Sigmoid colon (tissue), 7 donors: ENCODE measurements at places on chromosomes 2 and 18. TPM values are rescaled to one million over a fixed set of nuclear protein-coding genes. Genes with fewer than 3 reads are reported as not detected.

Gene CDH2
- polyA plus RNA-seq: not detected

Gene SPAST
- 4.6 TPM for polyA plus RNA-seq

DNA sequence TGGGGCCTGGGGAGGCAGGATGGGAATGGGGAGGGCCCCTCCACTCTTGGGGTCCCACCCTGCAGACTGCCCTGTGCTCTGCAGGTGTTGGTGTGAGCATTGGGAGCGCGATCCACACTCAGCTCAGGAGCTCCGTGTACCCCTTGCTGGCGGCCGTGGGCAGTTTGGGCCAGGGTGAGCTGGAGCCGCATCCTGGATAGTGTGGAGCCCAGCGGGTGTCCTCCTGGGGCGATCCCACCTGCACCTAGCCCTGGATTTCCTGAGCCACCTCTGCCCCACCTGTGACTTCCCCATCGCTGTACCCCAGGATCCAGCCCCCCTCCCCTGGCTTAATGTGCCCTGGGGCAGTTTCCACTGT lies 2.6 kb downstream of the PROM2 start:
- peak; percentile 45 for DNase-seq

DNA sequence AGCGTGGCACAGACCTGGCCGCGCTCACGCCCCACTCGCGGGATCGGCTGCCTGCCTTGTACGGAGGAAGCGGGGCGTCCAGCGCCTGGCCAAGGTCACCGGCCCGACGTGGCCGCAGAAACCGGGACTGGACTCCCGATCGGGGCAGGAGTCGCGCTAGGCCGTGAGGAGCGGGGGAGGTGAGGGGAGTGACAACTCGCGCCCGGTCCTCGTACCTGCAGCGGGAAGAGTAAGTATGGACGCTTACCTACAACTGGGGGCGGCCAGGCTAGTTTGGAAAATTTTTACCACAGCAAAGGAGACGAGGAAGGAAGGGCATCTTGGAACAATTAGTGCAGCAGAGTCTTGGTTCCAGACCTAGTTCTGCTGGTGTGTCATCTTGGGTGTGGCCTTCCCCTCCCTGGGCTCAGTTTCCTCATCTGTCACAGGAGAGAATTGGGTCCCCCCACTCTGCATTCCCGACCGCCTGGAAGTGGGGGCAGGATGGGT lies 693 bp downstream of the UBE2F start:
- DNase-seq: peak; percentile 76

- no peak for DNase-seq
Observed at GRCh38 chr2:204339212-204339715, 206.0 kb upstream of the PARD3B start.

DNA sequence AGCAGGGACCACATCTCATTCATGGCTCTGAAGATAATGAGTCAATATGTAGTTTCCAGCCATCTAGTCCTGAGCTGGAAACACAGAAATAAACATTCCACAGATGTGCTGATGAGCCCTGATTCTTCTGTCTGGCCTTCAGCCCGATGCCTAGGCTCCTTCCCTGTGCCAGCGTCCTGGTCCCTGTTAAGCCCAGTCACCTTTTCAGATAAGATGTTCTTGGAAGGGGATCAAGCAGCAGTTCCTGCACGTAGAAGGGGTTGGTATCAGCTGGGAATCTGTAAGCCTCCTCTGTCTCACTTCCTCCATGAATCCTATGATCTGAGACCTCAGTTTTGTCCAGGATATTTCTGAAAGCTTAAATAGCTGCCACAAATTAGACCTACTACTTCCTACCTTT lies 149.3 kb downstream of the TTC32 start:
- DNase-seq: no peak

DNA sequence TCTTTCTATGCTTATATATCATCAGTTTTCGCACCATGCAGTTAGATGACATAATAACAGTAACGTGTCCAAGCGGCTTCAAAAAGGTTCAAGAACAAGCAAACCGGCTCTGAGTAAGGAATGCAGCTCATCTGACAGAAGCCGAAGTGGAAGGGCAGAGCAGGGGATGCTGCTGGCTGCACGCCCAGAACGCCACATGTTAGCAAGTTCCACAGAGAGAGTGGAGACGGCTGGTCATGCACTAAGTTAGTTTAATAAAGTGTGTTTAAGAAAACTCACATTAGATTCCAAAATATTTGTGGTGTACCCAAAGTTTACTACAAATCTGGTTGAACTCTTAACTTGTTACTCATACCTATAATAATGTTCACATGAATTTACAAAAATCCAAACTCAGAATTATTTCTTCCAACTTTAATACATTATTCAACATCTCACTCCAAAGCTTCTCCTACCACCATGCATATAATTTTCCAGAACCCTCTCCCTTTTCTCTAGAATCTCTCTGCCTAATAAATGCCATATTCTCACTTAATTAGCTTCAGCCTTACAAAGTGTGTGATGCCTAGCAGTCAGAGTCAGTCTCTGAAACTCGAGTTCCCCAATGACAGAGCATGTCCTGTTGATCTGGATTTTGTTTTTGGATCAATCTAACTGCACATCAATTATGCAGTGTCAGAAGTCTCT lies 170.0 kb downstream of the DNAH7 start:
- DNase-seq: peak; percentile 84

DNA sequence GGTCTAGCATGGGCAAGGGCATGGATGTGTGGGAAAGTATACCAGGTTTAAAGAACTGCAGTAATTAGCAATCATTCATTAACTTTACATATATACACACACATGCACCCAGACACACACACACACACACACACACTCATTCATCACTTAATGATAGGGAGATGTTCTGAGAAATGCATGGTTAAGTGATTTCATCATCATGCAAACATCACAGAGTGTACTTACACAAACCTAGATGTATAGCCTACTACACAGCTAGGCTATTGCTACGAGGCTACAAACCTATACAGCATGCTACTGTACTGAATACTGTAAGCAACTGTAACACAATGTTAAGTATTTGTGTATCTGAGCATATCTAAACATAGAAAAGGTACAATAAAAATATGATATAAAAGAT lies 83.6 kb downstream of the COLEC12 start:
- no peak for DNase-seq
